Activated CD4-positive, alpha-beta T cell treated with anti-CD3 and anti-CD28 coated beads, Interleukin-2, Interleukin-4, amounts not matched to agents 100 ng/mL and 50 ng/mL, durations not matched to agents 16 hours and 8 hours (primary cell): ENCODE measurements at places on chromosomes 2 and 18.
A peak's percentile ranks its signal among the peaks of the same experiment; 100 is the strongest.

- no peak for DNase-seq
Observed at GRCh38 chr18:3599195-3599594, 149.2 kb downstream of the TGIF1 start.

DNA sequence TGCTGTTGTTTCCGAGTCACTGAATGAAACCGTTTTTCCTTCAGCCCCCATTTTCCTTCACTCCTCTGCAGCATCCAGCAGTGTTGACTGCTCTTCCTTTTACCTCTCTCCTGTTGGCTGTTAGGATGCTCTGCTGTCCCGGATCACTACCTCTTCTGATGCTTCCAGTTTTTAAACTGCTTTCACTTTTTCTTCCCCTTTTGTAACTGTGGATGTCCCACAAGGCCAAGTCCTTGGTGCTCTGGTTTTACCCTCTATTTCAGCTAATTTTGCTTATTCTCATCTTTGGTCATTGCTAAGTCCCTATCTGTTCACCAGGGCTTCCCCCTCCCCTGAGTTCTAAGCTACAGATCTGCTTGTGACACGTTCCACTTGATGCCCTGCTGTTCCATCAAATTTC, 39.4 kb upstream of the MAP4K3 start:
- DNase-seq = no peak

DNA sequence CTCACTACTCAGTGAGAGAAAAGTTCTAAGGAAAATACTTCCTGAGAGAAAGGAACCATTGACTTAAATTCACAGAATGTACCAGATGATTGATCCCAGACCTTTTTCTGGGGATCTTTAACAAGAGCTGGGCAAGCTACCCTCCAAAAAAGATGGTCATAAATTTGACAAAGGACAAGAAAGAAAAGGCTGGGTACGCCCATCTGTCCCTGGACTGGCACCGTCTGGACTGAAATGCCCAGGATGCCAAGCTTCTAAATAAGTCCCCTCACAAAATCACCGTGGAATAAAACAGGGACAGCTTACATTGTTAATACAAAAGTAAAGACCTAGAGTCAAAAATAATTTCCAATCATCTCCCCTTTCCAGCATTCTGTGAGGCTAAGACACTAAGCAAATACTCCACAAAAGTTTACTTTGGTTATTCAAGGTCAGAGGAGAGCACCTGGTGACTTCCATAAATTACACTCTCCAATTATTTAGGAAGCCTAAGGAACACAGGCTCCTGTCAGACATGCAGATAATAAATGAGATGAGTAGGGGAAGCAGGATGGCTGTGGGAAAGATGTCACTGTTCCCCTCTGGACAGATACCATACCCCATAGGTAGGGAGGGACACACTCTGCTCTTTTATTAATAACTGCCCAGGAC, 69.9 kb downstream of the UXS1 start:
- DNase-seq = no peak

GRCh38 chr2:101740555-101740964, 43.1 kb downstream of the MAP4K4 start:
- no peak for DNase-seq

- DNase-seq = no peak
Observed at GRCh38 chr18:27723168-27723567, 453.8 kb downstream of the CDH2 start.

DNA sequence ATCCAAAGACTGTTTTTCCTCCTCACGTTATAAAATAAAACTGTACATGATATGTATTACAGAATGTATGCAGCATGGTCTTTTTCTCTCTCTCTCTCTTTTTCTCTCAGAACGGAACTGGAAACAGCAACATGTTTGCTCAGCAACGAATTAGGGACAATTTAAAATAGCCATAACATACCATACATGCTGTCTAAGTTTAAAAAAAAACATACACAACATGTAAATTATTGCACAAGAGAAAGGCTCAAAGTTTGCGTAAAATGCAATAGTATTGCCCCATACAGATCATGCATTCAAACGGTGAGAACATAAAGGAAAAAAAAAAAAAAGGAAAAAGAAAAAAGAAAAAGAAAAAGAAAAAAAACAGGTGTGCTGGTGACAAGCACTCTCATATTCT, 93.6 kb downstream of the BCL11A start:
- DNase-seq = no peak

- peak; percentile 78 for DNase-seq
Observed at GRCh38 chr2:240557808-240558207, at the start of gene ANKMY1. Gene ANKMY1, minus strand, starts transcription at chr2:240557988. Its CDS starts 653 bp downstream, at chr2:240557335.

GRCh38 chr2:75559680-75560021, 1.1 kb downstream of the EVA1A start:
- no peak for DNase-seq

GRCh38 chr2:5590886-5591285, 101.3 kb upstream of the SOX11 start:
- no peak for DNase-seq

GRCh38 chr2:204205538-204205937, 269.0 kb downstream of the ICOS start:
- DNase-seq = no peak

DNA sequence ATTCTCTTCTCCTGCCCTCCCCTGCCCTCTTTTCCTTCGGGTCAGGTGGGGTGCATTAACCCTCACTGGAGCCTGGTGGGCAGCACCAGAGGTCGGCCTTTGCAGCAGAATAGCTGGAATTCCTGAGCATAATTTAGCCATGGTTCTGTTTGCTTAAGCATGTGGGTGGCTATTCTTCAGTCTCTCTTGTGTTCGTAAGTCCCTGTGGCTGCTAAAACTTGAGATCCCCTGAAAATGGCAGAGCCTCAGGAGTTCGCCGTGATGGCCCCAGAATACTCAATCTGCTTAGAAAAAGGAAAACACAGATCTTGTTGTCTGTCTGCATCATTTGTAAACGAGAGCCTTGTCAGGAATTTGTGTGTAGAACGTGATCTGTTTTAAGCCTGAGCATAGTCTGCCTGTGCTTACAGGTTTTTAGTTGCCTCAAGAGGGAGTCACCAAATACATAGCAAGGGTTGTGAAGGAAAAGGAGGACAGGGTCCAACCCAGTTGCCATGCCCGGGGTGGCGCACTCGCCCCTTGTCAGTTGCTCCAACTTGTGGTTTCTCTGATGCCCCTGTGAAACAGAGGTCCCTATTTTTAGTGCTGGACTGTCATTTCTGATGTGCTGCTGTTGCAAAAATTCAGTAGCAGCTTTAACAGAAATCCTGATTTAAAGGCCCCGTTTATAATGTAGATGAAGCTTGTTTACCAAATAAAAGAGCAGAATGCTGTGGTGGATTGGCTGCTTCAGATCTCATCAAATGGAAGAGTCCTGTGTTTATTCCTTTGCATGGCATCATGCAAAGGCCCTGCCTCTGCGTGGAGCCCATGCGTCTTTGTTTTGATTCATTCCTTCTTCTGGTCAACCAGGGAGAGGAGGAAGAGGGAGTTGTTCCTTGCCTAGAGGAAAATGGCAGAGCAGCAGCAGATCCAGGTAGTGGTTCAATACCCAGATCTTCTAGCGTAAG, 74.8 kb downstream of the WDSUB1 start:
- DNase-seq = no peak

- no peak for DNase-seq
Observed at GRCh38 chr18:75790796-75791195, 363.3 kb upstream of the SMIM21 start.

- no peak for DNase-seq
Observed at GRCh38 chr2:133167990-133168389, 400.3 kb downstream of the NCKAP5 start.

DNA sequence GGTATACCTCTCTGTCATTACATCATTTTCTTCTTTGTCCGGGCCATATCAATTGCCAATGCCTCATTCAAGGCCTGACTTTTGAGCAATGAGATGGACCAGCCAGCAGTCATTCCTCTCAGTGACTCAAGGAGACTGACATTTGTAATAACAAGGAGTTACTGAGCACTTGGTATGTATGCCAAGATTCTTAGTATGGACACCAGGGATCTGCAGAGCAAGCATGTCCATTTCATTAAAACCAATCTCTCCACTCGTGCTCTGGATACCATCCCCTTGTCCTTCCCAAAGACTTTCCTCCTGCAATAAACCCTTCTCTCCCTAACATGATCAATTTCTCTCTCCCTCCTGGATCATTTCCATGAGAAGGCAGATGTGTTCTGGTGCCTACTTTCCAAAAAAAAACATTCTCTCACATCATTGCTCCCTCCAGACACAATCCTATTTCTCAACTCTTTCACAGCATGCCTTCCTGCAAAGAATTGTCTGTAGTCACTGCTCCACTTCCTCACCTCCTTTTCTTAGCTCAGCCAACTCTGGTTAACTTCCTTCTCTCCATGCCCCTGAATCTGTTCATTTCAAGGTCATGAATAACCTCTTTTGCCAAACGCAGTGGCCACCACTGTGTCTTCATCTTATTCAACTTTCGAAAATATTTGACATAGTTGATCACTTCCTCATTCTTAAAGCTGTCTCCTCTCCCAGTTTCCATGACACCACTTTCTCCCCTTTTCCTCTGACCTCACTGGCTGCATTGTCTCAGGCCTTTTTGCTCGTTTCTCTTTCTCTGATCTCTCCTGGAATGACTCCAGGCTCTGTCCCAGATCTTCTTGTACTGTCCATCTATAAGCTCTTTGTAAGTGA, 102.8 kb upstream of the CYP1B1 start:
- no peak for DNase-seq

DNA sequence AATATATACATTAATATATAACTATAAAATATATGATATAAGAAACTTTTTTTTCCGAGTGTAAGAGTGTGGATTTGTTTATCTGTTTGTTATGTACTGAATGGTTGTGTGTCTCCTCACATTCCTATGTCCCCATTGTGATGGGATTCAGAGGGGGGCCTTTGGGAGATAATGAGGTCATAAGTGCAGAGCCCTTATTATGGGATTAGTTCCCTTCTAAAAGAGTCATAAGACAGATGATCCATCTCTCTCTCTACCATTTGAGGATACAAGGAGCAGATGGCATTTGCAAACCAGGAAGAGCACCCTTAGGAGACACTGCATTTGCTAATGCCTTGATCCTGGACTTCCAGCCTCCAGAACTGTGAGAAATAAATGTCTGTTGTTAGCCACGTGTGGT, 30.3 kb upstream of the SAP130 start:
- DNase-seq = no peak

GRCh38 chr2:61759718-61760117, 94.1 kb downstream of the FAM161A start:
- DNase-seq = peak; percentile 26

GRCh38 chr2:23414871-23415270, 29.9 kb downstream of the KLHL29 start:
- no peak for DNase-seq

DNA sequence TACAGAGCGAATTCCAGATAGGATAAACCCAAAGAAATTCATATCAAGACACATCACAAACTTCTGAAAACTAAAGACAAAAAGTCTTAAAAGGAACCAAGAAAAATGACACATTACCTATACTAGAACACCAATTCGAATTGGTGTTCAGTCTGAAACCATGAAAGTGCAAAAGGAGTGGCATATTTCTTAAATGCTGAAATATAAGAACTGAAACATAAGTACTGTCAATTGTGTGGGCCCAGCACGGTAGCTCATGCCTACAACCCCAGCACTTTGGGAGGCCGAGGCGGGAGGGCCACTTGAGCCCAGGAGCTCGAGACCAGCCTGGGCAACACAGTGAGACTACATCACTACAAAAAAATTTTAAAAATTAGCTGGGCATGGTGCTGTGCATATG, 43.4 kb downstream of the TMEM131 start:
- DNase-seq = no peak

GRCh38 chr2:224796695-224797305, 80.6 kb upstream of the CCDC195 start:
- DNase-seq = no peak

- no peak for DNase-seq
Observed at GRCh38 chr18:79042276-79042675, 26.9 kb upstream of the ATP9B start.

DNA sequence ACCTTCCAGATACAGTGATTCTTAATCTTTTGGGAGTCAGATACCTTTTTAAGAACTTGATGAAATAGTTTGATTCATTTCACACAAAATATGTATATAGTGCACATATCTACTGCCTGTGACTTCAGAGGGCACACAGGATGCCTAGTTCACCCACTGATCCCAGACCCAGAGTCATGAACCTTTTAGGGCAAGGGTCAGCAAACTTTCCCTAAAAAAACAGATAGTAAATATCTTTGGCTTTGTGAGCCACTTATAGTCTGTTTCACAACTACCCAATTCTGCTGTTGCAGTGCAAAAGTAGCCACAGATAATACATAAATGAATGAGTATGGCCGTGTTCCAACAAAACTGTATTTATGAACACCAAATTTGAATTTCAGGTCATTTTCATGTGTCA, 124.9 kb downstream of the ANKRD44 start:
- DNase-seq = no peak

DNA sequence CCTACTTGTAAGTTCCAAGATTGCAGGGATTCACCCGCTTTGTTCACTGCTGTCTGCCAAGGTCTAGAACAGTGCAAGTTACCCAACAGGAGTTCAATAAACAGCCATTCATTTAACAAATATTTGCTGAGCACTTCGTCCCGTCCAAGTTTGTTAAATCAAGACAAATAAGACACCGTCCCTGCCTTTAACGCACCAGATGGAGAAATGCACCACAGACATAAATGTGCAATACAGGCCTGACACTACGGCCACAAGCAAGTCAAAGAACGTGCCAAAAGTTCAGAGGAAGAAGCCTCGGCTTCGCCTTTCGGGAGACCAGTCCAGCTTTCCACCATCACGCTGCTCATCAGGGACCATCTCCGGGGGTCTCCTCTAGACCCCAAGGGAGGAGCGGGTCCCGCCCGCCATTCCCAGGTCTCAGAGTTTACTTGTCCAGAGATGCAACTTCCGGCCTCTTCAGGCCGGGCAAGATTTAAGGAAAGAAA, 429 bp downstream of the C2orf76 start:
- DNase-seq = no peak

GRCh38 chr2:98269830-98270229, 76.4 kb upstream of the CNGA3 start:
- DNase-seq = no peak

DNA sequence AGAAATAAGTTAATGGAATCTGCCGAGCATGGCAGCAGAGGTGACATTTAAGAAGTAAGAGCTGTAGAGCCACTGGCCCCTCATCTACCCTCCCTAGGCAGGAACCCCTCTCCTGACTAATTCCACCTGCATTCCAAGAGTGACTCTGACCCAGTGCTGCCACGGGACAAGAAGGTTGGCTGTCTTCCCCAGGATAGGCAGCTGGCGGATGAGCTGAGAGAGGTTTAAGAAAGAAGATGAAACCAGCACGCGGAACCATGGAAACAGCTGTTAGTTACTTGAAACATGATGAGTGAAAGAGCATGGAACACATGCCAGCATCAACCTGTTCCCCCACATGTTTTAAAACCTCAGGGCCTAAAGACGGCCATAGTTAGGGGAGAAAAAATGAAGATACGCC, 74.1 kb downstream of the RND3 start:
- DNase-seq = no peak

- DNase-seq = no peak
Observed at GRCh38 chr2:236661061-236661761, 91.6 kb downstream of the ACKR3 start.

DNA sequence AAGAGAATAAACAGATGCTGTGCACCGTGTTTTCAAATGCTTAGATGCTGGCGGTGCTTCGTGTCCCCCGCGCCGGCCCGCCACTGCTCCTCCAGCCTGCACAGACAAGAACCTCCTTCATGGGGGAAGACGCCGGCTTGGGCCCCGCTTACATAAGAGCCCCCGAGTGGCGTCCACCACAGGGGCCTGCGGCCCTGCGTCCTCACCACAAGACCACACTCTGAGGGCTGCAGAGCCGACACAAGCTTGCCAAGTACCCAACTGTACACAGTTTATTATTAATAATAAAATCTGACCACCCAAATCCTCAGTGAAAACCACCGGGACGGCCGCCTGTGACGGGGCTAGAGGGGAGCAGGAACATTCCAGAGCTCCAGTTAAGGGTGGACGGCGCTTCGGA, 232.2 kb downstream of the HDAC4 start:
- no peak for DNase-seq
